Left ventricle myocardium inferior (tissue), 1 donor: ENCODE measurements at places on chromosomes 11 and 22. TPM values are rescaled to one million over a fixed set of nuclear protein-coding genes. Genes with fewer than 3 reads are reported as not detected.

Gene VSTM5
- not detected for total RNA-seq

Gene CDCA5
- 1.3 TPM for total RNA-seq

DNA sequence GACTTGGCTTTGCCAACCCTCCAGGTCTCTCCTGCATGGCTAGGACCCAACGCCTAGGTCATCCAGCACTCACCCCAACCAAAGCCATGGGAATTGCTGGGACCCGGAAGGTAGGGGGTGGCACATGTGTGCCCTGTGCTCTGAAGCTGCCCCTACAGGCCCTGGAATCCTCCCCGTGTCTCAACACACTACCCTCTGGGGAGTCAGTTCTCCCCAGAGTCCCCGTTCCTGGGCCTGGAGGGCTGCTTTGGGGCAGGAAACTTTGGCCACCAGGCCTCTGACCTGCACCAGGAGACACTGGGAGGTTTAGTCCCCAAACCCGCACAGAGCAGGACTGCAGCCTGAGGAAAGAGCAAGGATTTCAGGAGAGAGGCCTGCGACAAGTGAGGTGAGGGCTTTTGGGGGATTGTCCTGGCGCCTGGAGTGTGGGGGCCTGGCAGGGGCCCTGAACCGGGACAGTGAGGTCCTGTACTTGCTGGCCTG is 495 bp upstream of the IFITM1 start:
- no peak for DNase-seq

- no peak for DNase-seq
Observed at GRCh38 chr11:110908401-110909105, 196.3 kb upstream of the ARHGAP20 start.

- DNase-seq: no peak
Observed at GRCh38 chr22:30705710-30706651, 11.3 kb downstream of the OSBP2 start.

Gene OR4X2
- not detected for total RNA-seq

Gene RASD2
- 5.0 TPM for total RNA-seq

DNA sequence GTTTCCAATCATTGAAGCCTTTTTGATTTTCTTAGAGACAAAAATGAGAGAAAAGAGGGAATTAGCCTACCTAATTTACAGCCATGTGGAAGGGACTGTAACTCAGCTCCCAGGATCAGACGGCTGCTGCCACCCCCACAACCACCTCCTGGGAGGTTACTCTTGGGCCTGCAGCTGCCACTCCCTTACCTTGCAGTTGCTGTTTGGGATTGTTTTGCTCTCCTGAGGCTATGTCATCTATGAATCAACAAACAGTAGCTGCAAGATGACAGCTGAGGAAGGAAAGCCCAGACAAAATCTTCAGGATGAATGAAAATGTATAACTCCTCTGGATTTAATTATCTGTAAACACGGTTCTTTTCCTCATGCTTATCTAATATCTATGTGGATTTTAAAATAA is 28.0 kb upstream of the ZC3H12C start:
- DNase-seq: no peak

Gene OR2AG1
- not detected for total RNA-seq

DNA sequence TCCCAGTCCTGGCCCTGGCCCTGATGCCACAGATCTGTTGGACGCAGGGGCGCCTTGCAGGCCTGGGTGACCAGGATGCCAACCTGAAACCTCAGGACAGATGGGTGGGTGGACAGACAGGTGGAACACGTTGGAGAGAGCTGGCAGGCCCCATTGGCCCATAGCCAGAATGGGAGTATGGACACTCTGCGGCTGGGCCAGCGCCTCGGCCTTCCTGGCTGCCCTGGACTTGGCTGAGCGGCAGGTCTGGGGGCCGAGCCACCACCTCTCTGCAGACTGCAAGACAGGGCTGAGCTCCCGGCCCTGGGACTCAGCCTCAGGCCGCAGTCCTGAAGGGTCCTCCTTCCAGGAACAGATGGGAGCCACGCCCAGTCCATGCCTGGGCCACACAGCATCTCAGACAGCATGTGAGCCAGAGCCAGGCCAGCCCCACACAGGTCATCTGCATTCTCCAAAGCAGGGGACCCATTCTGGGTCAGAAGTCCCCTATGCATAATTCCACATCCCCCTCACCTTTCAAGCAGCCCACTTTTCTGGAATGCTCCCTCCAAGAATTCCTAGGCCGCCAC is 14.1 kb downstream of the WNT7B start:
- no peak for DNase-seq

- DNase-seq: no peak
Observed at GRCh38 chr11:5655474-5655873, 29.4 kb downstream of the TRIM5 start.

DNA sequence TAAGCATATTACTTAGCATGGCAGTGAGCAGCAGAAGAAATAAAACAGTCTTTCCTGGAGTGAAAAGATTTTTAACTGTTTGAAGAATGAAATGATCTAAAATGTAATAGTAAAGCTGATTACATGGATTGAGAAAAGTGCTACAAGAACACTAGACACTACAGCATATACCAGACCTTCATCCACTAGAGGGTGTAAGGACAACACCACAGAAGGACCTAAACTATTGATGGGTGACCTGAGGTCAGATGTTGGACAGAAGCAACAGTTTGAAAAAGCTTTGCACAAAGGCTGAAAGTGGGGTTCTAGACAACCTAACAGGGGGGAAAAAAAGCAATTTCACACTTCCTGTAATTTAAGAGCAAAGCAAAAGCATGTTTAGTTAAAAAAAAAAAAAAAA is 97.7 kb downstream of the RBFOX2 start:
- no peak for DNase-seq

- no peak for DNase-seq
Observed at GRCh38 chr22:37970864-37971263, 13.5 kb downstream of the SOX10 start.

Gene OR8K3
- not detected for total RNA-seq

DNA sequence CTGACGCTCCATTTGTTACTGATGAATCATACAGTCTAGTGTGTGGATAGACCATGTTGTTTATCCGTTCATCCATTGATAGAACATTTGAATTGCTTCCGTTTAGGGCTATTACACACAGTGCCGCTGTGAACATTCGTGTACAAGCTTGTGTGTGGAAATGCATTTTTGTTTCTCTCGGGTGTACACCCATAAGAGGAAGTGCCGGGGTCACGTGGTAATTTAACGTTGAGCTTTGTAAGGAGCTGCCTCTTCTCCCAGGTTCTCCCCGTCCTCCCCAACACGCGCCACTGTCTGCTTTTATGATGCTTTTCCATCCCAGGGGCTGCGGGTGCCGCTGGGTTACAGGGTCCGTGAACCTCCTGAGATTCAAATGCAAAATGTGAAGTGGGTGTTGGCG is 142.3 kb downstream of the IGLL1 start:
- no peak for DNase-seq

Gene MFRP
- total RNA-seq: not detected

Gene RFPL2
- 0.08 TPM for total RNA-seq

DNA sequence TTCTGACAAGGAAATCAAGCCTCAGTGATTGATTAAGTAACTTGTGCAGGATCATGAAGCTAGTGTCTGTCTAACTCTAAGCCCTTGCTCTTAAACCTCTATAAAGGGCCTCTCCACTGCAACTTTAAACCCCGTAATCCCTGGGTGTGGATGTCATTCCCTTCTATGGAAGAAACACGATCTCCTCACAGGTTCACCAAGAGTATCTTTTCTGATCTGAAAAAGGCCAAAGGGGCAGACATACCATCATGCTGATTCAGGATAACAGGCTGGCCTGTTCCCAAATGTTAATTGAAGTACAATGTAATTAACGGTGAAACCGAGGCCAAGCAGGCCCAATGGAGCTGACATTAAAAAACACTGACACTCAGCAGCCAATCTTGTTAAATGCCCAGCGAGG is 17.1 kb downstream of the TTC12 start:
- no peak for DNase-seq
